Bronchial epithelial cell (primary cell): ENCODE measurements at places on chromosomes 1 and 21. TPM values are rescaled to one million over a fixed set of nuclear protein-coding genes. Genes with fewer than 3 reads are reported as not detected.

GPR52 gene
- 1.1 and 1.5 TPM in 2 replicates for total RNA-seq

DNA sequence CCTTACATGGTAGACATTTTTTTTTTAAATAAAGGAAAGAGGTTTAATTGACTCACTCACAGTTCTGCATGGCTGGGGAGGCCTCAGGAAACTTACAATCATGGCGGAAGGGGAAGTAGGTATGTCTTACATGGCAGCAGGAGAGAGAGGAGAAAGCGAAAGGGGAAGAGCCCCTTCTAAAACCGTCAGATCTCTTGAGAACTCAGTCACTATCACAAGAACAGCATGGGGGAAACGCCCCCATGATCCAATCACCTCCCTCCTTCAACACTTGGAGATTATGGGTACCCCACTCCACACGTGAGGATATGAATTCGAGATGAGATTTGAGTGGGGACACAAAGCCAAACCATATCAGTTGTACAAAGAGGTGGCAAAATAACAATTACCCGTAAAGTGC lies 301.7 kb downstream of the GRIK1 start:
- DNase-seq, result no peak

ERRFI1 gene
- 126 and 175 TPM in 2 replicates for total RNA-seq

DNA sequence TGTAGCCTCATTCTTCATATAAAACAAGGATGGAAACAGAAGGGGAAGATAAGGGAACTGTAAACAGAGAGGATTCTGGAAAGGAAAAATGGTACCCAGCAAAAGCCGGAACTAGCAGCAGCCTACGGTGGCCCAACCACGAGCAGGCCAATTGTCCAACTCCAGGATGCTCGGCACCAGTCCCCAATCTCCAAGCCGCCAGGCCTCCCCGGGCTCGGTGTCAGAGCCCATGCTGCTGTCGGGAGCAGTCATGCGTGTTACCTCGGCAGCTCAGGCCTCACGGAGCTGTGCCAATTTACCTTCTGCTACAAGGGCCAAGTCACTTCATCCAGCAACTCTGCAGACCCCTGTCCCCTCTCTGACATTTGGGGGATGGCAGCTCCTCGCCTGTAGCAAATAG lies 130.8 kb downstream of the ZBTB18 start:
- no peak for DNase-seq

DNA sequence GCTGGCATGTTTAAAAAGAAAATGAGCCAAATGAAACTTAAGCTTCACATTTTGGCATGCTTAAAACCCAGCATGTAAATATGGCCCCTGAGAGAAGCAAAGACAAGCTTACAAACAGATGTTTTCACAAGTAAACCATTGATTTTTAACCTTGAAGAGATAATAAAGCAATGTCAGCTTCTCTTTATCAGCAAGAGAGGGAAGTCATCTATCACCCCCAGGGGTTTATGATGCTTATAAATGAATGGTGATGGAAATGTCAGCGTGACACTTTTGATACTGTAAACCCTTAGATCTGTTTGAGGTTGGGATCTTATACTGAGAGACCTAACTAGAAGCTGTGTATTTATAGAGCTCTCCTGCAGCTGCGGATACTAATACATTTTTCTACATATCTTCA lies 471.3 kb downstream of the PLA2G4A start:
- no peak for DNase-seq

DNA sequence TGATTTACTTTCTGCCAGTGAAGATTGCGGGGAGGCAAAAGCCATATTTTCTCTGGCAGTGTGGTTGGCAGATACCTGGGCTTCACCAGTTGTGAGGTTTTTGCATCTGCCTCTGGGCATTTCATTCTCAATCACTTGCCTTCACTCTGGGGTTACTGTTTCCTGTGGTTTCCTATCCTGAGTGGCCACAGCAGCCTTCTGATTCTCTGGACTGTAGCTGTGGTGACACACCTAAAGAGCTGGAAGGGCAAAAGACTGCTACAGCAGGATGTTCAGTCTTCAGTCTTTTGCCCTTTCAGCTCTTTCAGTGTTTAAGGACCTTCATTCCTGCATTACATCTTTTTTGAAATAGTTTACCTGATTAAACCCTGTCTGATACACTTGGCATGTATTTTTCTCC lies 50.5 kb upstream of the GPR52 start:
- DNase-seq, result no peak

WLS gene
- 34.1 and 39.8 TPM in 2 replicates for total RNA-seq

CADM3 gene
- total RNA-seq, result not detected in 2 replicates

GRCh38 chr1:40736085-40736531 lies 44.6 kb downstream of the NFYC start:
- DNase-seq, result peak; percentile 79

TFF1 gene
- total RNA-seq, result not detected in 2 replicates

PROK1 gene
- total RNA-seq, result not detected in 2 replicates

DNA sequence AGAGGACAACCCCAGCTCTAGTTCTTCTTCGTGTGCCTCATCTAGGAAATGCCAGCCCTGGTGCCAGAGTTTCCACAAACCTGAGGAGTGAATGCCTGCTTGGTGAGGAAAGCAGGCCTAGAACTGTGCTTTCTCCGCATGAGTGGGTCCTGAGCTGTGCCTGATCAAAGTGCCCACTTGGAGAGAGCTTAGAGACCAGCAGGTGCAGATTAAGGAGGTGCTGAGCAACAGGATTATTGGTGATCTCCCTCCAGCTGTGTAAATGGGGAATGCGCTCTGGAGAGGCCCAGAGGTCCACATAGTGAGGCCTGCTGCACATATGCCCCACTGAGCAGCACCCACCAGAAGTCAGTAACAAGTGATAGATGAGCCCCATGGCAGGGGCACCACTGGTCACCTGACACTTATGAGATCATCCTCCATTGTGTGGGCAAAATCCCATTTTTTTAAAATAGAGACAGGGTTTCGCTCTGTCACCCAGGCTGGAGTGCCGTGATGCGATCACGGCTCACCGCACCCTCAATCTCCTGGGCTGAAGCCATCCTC lies 127.2 kb upstream of the ZC3H12A start:
- no peak for DNase-seq

GRCh38 chr1:38571726-38572125 lies 287.8 kb downstream of the RRAGC start:
- no peak for DNase-seq
